ENCODE measurements at places on chromosomes 6 and 20. TPM values are rescaled to one million over a fixed set of nuclear protein-coding genes. Genes with fewer than 3 reads are reported as not detected.
A peak's percentile ranks its signal among the peaks of the same experiment; 100 is the strongest.

DNA sequence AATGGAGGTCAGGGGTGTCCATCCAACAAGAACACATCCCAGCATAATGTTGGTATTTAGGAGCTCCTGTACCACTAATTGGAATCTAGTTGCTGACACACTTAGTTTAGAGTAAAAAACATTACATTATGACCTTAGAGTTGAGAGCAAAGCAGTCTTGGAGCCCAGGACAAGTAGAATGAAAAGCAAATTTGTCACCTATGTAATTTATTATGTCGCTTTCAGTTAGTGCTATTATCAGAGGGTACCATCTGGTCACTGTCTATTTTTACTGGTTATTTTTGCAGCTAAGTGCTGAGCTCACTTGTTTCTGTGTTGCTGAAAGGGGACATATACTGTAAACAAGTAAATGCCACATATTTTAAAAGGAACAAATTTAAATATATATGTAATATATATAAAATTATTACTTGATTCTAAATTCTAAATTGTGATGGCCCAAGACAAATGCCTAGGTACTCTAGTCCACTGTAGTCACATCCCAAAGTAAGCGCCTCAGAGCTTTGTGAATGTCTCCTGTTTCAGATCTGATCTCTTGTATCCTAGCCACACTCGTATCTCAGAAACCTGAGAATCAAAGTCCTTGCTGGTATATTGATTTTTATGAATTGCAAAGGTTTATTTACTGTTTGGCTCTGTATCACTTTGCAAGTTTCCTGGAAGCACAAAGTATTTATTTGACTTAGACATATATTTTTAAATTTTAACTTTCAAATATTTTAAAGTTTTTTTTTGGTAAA lies 148.6 kb upstream of the MAN1A1 start:
- no peak for DNase-seq

- no peak for DNase-seq
Observed at GRCh38 chr6:105514306-105514705, 111.4 kb upstream of the PREP start.

DNA sequence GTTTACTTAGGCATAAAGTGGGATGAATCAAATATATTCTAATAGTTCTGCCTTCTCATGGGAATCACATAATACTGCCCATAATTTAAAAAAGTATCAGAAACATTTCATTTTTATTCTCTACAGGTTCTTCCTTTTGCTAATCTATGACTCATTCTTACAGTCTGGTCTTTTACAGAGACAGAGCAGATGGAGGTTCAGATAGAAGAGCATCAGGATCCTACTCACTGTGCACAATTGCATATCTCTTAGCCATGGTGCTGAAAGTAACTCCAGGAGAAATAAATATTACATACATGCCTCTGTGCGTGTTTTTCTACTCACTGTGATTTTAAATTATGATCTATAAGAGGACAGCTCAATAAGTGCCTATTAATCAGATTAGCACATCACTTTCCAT lies 16.3 kb upstream of the OR2B6 start:
- no peak for DNase-seq

DNA sequence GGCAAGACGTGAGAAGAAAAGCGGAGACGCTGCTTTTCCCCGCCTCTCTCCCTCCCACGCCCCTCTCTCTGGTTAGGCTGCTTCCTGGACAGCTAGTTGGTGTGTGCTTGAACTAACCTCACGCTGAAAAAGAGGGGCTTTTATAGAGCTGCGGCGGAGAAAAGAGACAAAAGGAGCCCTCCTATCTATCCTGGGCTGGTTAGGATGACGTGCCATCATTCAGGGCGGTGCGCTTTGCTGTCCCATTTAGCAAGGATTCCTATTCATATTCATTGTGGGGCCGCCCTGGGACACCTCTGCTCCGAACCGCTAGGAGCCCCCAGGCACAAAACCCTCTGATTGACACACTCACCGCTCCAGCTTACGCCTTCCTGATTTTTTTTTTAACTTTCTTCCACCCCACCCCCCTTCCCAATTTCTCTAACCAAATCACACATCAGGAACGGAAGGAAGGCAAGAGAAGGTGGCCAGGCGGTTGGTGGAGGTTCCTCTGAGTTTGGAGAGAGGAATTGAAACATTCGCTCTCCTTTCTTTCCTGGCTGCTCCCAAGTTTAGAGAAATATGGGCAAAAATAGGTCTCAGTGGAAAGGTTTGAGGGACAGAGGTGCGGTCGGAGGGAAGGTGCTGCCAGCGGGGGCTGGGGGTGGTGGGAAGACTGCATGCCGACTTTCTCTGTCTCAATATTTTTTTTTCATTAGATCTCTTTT lies at the start of gene OLIG3:
OLIG3 (minus strand) TSS at position 114 of the 707 bp plus-strand sequence. CDS start 224 bp downstream, outside the sequence.
- no peak for DNase-seq

SLC32A1 gene
- total RNA-seq, result not detected

GTSF1L gene
- not detected for total RNA-seq

DNA sequence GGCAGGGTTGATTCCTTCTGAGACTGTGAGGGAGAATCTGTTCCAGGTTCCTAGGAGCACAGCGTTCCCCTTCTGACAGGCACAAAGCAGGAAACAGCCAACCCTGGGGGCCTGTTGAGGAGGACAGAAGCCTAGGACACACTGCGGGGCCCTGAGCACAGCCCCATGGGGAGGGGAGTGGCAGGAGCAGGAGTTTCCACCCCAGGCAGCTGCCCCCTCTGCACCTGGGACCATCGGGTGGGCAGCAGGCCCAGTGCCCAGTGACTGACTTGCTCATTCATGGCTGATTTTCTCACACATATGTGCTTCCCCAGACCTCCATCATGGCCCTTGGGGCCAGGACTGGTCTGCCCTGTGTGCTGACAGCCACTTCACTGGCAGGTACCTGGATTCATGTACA lies 6.2 kb upstream of the SLC22A1 start:
- no peak for DNase-seq

DNA sequence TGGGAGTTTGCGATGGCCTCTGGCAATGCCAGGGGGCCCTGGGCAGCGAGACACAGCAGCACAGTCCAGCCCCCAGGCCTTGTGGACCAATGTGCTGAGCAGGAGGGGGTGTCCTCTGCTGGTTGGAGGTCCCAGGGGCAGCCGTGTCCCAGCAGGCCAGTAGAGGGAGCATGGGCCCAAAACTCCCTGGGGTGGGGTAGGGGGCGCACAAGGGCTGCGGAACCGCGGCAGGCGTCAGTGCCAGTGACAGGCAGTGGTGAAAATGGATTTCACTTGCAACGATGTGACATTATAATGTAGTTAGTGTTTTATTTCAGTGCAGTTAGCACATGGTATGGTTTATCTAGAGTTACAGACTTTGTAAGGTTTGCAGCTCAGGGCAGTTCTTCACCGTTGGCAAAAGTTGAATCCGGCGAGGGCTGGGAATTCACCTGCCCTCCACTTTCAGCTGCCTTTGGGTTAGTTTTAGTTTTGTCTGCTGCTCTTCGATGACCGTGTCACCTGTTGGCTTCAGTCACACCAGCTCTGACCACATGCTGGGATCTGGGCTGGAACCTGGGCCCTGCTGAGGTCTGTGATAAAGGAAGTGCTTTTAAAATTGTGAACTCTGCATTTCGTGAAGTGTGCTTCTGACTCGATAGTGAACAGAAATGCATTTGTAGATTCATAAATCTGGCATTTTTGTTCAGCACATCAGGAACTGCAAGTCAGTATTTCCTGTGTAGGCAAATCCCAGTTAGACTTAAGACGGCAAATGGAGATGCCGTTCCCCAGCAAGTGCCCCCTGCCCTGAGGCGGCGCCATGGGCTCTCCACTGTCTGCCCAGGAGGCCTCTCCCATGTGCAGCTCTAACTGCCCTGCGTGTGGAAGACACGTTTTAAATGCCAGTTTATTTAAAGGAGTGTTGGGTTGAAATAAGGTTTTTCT lies 46.8 kb downstream of the PYGB start:
- DNase-seq, result no peak

STX11 gene
- total RNA-seq, result 21.1 TPM

GRCh38 chr6:116314878-116315277 lies 35.1 kb upstream of the TSPYL1 start:
- no peak for DNase-seq

DNA sequence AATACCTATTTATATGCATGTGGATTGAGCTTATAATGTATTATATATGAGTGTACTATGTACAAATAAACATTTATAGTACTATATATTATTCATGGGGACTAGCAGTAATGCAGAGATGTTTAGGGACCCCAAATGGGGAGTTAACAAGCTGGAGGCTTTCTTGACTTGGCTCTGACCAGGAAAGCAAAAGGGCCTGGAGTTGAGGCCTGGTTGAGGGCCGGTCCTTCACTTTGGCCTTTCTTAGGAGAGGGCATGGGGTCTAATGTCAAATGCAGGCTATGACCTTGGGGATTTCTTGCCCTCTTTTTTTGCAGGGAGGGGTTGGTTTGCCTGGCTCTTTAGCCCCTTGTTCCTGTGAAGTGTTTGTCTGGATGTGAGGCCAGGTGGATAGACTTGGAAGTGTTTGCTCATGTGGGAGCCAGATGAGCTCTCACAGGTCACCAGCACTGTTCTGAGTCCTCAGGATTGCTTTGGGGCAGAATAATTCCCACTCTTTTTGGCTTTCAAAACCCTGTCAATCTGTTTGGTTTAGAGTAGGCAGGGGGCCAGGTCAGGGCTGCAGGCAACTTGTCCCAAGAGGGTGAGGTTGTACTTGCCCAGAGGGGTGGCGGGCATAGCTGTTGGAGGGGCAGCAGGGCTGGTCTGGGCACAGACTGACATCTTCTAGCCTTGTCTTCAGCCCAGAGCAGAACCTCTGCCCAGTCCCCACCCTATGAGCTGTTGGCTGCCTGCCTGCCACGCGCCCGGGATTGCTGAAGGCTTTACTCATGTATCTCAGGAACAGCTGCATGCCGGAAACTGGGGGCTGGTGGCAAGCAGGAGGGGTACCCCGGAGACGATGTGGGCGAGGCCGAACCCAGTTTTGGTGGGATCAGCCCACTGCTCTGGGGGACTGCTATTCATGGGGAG lies 14.6 kb downstream of the TJAP1 start:
- DNase-seq, result peak; percentile 88

NFYA gene
- total RNA-seq, result 33.0 TPM

BPIFB2 gene
- not detected for total RNA-seq

DNA sequence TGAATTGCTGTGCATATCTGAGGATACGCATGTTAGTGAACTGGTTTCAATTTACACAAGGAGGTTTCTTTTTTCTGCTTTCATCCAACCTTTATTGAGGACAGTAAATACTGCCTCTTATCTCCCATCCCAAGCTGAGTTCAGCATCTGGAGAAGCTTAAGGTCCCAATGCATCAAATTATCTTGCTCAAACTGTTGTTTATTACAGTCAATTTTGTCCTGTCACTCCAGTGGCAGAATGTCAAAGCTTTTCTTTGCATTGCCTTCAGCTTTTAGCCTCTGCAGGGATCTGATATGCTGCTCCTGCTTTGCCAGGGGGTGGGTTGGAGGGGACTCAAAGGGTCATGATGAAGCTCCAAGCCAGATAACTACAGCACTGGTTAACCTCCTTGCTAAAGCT lies 435.4 kb upstream of the SOX4 start:
- DNase-seq, result no peak

DNA sequence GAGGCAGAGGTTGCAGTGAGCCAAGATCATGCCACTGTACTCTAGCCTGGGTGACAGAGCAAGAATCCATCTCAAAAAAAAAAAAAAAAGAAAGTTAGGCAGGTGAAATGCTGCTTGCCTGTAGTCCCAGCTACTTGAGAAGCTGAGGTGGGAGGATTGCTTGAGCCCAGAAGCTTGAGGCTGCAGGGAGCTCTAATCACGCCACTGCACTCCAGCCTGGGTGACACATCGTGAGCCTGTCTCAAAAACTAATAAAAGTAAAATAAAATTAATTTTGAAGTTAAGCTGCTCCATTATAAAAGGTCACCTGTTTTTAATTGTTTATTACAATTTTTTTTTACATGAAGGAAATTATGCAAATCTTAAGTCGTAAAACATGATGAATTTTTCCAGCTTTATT lies 23.2 kb upstream of the SAMHD1 start:
- no peak for DNase-seq

DNA sequence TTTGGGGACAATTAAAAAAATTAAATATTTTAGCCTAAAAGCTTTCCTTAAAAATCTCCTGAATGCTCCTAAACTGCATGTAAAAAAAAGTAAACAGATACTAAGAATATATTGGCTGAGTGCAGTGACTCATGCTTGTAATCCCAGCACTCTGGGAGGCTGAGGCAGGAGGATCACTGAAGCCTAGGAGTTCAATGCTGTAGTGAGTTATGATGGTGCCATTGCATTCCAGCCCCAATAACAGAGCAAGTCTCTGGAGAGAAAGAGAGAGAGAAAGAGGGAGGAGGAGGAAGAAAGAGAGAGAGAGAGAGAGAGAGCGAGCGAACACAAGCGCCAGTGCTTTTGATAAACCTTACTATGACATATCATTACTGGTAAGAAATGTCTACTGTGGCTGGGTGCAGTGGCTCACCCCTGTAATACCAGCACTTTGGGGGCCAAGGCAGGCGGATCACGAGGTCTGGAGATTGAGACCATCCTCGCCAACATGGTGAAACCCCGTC lies 58.8 kb downstream of the FKBP5 start:
- no peak for DNase-seq

DNA sequence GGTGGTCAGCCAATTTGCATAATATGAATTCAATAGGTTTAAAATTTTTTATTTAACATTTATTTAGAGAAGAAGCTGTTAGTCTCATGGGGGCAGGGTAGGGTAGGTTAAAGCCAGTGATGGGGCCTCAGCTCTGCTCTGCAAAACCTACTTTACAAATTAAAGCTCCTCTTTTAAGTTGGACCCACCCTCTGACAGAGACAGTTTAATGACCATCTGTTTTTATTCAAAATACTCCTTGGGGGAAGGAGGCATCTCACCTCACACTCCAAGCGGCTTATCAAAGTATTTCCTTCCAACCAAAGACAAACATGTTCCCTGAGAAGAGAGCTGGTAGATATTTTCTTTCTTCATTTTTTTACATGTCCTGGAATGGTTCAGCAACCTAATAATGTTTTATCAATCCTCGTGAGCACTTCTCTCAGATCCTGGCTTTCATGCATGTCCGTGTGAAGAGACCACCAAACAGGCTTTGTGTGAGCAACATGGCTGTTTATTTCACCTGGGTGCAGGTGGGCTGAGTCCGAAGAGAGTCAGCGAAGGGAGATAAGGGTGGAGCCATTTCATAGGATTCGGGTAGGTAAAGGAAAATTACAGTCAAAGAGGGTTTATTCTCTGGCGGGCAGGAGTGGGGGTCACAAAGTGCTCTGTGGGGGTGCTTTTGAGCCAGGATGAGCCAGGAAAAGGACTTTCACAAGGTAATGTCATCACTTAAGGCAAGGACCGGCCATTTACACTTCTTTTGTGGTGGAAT lies 184.7 kb downstream of the GJA1 start:
- DNase-seq, result no peak

MAS1 gene
- not detected for total RNA-seq

- peak; percentile 88 for DNase-seq
Observed at GRCh38 chr6:112037783-112038216, 16.1 kb upstream of the CCN6 start.

GRCh38 chr6:14658030-14658429 lies 540.5 kb downstream of the CD83 start:
- DNase-seq, result no peak

Measured in suprapubic skin (tissue), 4 donors.